ENCODE measurements at places on chromosomes 13 and 19.

- no peak for DNase-seq
- no peaks in the 10 kb centered on the region for H3K4me1 ChIP-seq
- H3K36me3 ChIP-seq: no peaks in the 10 kb centered on the region
- H3K27ac ChIP-seq: no peak overlapping the region
- no peak overlapping the region for H3K4me3 ChIP-seq
- H3K27me3 ChIP-seq: no peaks in the 10 kb centered on the region
Observed at GRCh38 chr13:95226932-95227695, 74.1 kb downstream of the ABCC4 start.

- H3K27ac ChIP-seq: peak overlapping the region; percentile 97
- no peaks in the 10 kb centered on the region for H3K27me3 ChIP-seq
- peak overlapping the region; percentile 88 for H3K4me3 ChIP-seq
- no peaks in the 10 kb centered on the region for H3K36me3 ChIP-seq
- H3K4me1 ChIP-seq: peaks cover 60% of the 10 kb centered on the region
- no peak for DNase-seq
Observed at GRCh38 chr19:12790628-12791344, 500 bp upstream of the JUNB start.

- no peak for DNase-seq
- H3K36me3 ChIP-seq: peaks cover 78% of the 10 kb centered on the region
- no peak overlapping the region for H3K4me3 ChIP-seq
- H3K27me3 ChIP-seq: no peaks in the 10 kb centered on the region
- peaks cover 5% of the 10 kb centered on the region for H3K4me1 ChIP-seq
Observed at GRCh38 chr19:5139583-5140325, 170.8 kb downstream of the KDM4B start.

GRCh38 chr19:38592940-38593339, 24.8 kb downstream of the MAP4K1 start:
- peaks cover 14% of the 10 kb centered on the region for H3K27me3 ChIP-seq
- DNase-seq: no peak
- no peaks in the 10 kb centered on the region for H3K36me3 ChIP-seq
- H3K4me1 ChIP-seq: peaks cover 10% of the 10 kb centered on the region
- no peak overlapping the region for H3K4me3 ChIP-seq
- H3K27ac ChIP-seq: no peak overlapping the region

DNA sequence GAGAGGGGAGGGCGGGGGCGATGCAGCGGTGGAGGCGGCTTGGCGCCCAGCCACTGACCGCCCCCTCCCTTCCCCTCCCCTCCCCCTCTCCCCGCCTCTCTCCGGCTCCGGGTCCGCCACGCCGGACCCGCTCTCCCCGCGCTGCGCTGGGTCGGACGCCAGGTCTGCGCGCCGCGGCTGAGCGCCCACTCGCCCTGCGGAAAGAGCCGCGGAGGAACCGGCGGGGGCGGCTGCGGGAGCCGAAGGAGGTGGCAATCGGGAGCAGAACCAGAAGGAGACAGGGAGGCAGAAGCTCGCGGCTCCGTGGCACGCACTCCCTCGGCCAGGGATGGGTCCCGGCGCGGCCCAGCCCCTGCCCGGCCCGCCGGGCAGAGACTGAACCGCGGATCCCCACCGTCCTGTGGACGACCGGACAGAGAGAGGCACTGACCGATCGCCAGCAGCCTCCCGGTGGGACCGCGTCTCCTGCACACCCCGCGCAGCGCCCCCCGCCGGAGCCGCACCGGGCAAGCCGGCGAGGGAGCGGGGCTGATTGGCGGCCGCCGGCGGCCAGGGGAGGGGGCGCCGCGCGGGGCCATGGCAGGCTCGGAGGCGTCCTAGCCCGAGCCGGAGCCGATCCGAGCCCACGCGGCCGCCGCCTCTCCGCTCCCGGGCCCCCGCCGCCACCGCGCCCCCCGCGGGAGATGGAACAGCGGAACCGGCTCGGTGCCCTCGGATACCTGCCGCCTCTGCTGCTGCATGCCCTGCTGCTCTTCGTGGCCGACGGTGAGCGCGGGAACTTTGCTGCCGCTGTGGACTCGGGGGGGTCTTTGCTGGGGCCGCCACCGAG, at the start of gene VSTM2B:
Gene VSTM2B, plus strand, starts transcription at position 94 of the 829 bp plus-strand sequence. Its CDS starts 590 bp downstream, at position 684.
- peaks cover 98% of the 10 kb centered on the region for H3K27me3 ChIP-seq
- no peaks in the 10 kb centered on the region for H3K36me3 ChIP-seq
- peaks cover 62% of the 10 kb centered on the region for H3K4me1 ChIP-seq
- DNase-seq: no peak

GRCh38 chr13:74825152-74825937, 656.6 kb downstream of the TBC1D4 start:
- H3K4me1 ChIP-seq: no peaks in the 10 kb centered on the region
- no peak overlapping the region for H3K4me3 ChIP-seq
- H3K27ac ChIP-seq: no peak overlapping the region
- no peak for DNase-seq

- H3K4me1 ChIP-seq: no peaks in the 10 kb centered on the region
- H3K27ac ChIP-seq: no peak overlapping the region
- H3K27me3 ChIP-seq: no peaks in the 10 kb centered on the region
- no peak for DNase-seq
- H3K36me3 ChIP-seq: no peaks in the 10 kb centered on the region
Observed at GRCh38 chr19:9039728-9040127, 29.5 kb upstream of the MUC16 start.

DNA sequence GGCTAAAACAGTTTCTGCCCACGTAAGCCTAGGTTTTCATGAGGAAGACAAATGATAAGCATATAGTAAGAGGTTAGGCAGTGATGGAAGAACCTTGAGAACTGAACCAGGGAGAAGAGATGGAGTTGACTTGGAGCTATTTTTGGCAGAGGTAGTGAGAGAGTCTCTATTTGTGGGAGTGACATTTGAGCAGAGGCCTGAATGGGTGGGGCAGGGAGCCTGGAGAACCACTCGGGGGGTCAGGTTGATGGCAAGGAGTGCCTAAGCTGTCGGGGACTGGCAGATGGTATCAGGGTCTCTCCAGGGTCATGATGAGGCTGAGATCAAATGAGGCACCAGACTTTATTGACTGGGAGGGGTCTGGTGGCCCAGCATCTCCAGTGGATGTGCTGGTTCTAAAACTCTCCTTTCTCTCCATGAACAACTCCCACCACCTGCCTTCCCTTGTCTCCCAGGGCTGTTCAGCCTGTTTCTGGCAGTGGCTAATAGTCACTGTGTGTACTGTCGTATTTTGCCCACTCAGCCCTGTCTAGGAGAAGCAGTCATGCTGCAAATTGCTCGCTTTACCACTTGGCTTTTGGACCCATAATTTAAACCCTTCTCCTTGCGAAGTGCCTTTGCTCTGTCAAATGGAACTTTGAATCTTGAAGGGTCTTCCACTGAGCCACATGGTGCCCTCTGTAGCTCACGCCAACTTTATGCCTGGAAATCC, 3.6 kb downstream of the MAU2 start:
- no peaks in the 10 kb centered on the region for H3K27me3 ChIP-seq
- no peak for DNase-seq
- H3K27ac ChIP-seq: no peak overlapping the region
- H3K36me3 ChIP-seq: peaks cover 62% of the 10 kb centered on the region
- H3K4me3 ChIP-seq: no peak overlapping the region
- H3K4me1 ChIP-seq: peaks cover 39% of the 10 kb centered on the region

DNA sequence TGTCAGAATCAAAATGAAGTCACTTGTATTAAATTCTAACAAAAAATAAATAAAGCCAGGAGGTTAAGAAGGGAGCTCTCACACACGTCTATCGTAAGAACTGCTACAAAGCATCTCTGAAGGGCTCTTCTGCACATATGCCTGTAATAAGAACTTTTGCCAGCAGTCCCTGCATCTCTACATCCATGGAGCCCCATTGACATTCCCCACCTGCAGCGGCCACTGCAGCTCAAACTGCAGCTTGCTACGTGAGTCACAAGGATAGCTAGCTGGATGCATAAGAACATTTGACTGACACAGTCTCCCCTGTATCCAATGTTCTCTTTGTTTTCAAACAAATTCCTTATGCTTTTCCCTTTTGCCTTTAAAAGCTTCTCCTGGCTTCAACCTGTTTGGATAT, 68.3 kb downstream of the DNAJC3 start:
- DNase-seq: no peak
- H3K27me3 ChIP-seq: no peaks in the 10 kb centered on the region
- no peaks in the 10 kb centered on the region for H3K36me3 ChIP-seq

DNA sequence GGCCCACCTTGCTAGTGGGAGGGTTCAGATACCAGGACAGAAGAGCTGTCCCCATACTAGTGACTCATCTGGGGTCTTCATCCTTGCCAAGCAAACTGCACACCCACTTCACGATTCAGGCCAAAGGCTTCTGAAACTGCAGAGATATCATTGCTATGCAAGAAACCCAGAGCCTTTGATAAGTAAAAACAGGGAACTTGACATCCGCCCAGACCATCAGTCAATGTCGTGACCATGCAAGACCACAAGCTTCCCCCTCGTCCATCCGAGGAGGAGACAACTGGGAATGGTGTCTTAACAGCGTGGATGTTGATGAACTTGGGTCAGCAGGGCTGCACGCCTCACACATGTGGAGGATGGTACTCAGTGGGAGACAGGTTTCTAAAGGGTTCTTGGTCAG, 58.0 kb downstream of the ABCC4 start:
- no peaks in the 10 kb centered on the region for H3K4me1 ChIP-seq
- H3K27me3 ChIP-seq: no peaks in the 10 kb centered on the region
- no peak overlapping the region for H3K4me3 ChIP-seq
- no peak overlapping the region for H3K27ac ChIP-seq

- H3K4me3 ChIP-seq: no peak overlapping the region
- peak overlapping the region; percentile 93 for H3K27ac ChIP-seq
- peaks cover 57% of the 10 kb centered on the region for H3K4me1 ChIP-seq
- DNase-seq: no peak
- H3K27me3 ChIP-seq: no peaks in the 10 kb centered on the region
- no peaks in the 10 kb centered on the region for H3K36me3 ChIP-seq
Observed at GRCh38 chr13:110347535-110348308, 40.6 kb downstream of the COL4A2 start.

DNA sequence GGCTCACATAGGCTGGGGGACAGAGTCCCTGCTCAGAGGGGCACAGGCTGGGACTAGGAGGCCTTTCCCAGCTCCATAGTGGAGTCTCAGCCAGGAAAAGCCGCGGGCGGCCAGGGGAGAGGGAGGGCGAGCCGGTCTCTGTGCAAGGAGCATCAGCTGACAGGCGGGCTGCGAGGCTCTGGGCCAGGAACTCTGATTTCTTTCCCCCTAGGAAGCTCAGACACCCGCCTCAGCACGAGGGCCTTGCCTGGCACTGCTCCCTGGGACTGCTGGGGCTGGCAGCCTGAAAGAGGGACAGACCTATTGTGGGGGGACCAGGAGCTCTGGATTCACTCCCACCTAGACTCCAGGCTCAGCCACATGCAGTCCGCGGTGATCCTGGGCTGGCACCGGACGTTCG, 2.2 kb upstream of the PLK5 start:
- H3K36me3 ChIP-seq: no peaks in the 10 kb centered on the region
- DNase-seq: no peak
- no peaks in the 10 kb centered on the region for H3K27me3 ChIP-seq
- peaks cover 14% of the 10 kb centered on the region for H3K4me1 ChIP-seq

- no peak for DNase-seq
- H3K27ac ChIP-seq: peak overlapping the region; percentile 96
Observed at GRCh38 chr19:3760871-3761361, 576 bp downstream of the APBA3 start.

GRCh38 chr13:42021851-42022250, 26.6 kb upstream of the DGKH start:
- DNase-seq: no peak
- no peak overlapping the region for H3K27ac ChIP-seq
- H3K4me1 ChIP-seq: no peaks in the 10 kb centered on the region
- no peaks in the 10 kb centered on the region for H3K36me3 ChIP-seq

DNA sequence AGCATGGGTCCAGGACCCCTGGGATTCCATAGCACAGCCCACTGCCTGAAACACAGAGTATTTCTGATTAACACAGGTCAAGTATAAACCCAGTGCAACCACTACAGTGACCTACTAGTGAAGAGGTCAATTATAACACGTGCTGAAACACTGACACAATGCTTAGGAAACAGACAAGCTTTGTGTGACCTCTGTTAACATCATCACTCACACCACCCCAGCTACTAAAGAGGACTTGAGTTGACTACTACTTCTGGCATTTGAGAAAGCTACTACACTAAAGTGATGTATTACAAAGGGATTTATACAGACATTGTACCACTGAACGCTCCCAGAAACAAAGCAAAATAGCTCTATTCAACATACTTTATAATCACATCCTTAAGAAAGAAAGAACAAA, 1935.9 kb upstream of the PCDH20 start:
- H3K4me3 ChIP-seq: no peak overlapping the region
- H3K4me1 ChIP-seq: no peaks in the 10 kb centered on the region
- no peaks in the 10 kb centered on the region for H3K27me3 ChIP-seq

DNA sequence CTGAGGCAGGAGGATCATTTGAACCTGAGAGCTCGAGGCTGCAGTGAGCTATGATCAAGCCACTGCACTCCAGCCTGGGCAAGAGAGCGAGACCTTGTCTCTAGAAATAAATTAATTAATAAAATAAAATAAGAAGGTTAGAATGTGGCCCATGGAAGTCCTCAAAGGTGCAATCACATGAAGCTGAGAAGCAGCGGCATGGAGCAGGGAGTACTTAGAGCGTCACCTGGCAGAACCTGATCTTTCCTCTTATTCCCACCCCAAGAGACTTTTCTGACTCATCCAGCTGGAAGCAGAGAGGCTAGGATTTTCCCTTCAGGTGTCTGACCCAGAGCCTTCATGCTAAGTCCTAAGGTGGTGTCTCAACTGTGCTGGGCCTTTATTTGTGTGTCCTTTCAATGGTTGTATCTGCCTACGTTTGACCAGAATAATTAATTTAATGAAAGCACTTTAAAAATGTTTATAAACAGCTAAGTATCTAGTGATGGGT, 8.9 kb upstream of the MRPS31 start:
- H3K27me3 ChIP-seq: no peaks in the 10 kb centered on the region
- no peak overlapping the region for H3K4me3 ChIP-seq
- no peak for DNase-seq

DNA sequence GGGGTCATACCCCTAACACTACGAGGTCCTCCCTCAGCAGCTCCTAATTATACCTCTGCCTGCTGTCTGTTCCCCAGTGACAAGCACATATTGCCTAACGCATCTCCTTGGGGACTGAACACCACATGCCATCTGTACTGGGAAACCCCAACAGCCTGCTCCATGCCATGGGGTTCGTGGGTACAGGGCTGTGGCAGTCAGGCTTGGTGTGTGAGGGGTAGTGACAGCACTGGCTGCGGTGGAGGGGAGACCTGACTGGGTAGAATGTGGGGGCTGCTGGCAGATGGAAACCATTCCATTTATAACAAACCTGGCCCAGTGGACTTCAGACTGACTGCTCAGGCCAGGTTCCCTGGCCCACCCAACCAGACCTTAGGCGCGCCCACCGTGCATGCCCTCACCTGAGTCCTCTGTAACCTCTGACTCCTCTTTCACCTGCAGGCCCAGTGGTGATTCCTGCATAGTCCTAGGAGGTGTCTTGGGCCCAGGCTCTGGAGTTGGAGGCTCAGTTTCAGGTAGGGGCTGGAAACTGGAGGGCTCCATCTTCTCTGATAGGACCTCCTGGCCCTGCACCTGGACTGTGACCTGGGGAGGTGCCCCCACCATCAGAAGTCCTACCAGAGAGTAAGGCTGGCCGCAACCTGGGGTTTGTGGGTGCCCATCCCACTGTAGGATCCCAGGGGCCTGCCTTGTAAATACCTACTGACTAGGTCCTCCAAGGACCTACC, 3.0 kb downstream of the MZF1 start:
- no peak overlapping the region for H3K4me3 ChIP-seq
- H3K27ac ChIP-seq: no peak overlapping the region
- no peaks in the 10 kb centered on the region for H3K27me3 ChIP-seq
- DNase-seq: no peak
